ENCODE measurements at places on chromosomes 6 and 20.

- no peak for DNase-seq
These were observed 3.6 kb downstream of the MYCT1 start for GRCh38 chr6:152701081-152701862.

DNA sequence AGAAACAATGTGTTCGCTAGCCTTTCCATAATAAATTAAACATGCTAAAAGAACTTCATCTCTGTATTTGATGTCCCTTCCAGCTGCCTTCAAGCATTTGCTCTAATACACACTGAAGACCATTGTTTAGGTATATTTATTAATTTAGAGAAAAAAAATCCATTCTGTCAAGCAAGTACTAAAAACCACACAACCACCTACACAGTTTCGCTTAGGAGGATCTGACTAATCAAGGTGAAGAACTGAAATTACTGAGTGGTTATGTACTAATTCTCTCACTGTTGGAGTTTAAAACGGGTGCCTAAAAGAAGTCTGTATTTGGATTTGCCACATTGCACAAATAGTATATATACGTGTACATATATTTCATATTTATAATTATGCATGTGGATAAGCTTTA is 58.9 kb downstream of the GMDS start:
- DNase-seq, result peak; percentile 42

DNA sequence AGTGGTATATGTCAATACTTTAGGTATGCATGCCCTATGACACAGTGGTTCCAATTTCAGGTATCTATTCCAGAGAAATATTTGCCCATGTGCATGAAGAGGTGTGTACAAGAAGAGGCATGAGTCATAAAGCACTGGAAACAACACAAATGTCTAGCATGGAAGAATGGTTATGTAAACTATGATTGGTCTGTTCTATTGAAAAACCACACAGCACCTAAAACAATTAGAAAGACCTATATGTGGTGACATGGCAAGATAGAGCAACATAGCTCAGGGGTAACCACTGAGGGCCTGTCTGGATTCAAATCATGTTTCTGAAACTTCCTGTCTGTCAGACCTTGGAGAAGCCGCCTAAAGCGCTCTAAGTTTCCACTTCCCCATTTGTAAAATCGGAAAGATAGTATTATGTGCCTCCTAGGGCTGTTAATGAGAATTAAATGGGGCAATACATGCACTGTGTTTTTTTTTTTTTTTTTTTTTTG is 76.0 kb upstream of the SHLD1 start:
- peak; percentile 55 for DNase-seq

- no peak for DNase-seq
These were observed 69.7 kb downstream of the PDE7B start for GRCh38 chr6:135921188-135921587.

DNA sequence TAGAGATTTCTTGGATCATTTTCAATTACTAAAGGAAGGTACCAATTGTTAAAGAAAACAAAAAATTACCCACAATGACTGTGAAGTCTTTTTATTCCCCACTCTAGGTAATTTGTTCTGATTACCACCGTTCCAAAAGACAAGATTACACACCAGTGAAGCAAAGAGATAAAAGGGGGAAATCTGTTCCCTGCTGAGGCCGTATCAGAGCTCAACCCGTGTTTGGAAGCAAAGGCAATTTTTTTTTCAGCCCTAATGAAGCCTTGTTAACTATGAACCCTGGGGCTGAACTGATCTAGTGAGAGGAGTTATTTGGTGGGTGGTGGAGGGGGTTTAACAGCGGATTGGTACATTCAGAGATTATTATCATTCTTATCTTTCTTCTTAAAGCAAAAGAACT is 128.5 kb downstream of the ALDH8A1 start:
- no peak for DNase-seq

GRCh38 chr6:64803470-64804166 is 903.4 kb downstream of the EYS start:
- DNase-seq, result no peak

DNA sequence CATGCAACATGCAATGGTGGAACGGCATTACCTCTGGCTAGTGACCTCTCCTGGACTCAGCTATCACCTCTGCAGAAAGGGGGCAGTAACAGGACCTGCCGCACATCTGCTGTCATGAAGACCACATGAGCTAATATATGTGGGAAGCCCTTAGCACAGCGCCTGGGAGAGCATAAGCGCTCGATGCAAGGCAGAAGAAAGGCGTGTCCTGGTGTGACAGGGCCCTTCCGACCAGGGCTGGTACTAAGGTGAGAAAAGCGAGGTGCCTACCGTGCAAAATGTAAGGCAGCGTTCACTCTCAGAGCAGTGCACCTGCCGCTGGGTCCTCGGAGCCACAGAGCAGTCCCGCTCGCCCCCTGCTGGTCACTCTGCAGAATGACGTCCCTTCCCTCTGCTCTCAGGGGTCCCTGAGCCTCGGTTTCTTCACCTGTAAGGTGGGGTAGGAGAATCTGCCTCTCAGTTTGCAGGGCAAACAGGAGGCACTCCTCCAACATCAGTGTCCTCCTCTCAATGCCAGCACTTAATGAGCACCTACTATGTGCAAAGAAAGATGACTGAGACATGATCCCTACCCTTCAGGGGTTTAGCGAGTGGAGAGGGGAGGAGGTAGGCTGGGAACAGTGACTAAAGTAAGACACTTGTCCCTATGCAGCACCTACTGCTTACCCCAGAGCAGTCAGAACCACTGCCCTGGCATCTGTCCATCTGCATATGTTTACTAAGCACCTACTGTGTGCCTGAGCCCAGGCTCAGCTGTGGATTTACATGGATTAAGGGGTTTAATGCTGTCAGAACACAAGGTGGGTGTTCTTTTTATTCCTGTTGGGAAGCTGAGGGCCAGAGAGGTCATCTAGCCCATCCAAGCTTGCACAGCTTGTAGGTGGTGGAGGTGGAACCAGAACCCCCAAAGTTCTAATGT is 41.1 kb upstream of the PTGIS start:
- DNase-seq, result peak; percentile 83

DNA sequence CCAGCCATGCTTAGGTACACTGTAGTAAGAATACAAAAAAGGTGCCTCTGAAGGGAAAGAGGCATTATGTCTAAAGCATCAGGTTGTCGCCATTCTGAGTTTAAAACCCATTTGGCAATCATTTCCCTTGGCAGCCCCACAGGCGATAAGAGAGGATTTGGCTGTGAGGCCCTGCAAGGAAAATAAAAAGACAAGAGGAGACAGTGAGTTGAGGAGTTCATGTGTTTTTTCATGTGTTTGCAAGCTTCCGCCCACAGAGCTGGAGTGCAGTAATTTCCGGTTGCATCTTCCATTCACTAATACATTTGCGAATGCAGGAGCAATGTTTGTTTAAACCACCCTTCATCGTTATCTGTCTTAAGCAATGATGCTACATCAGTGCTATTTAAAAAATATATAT is 138.5 kb upstream of the SOX4 start:
- no peak for DNase-seq

DNA sequence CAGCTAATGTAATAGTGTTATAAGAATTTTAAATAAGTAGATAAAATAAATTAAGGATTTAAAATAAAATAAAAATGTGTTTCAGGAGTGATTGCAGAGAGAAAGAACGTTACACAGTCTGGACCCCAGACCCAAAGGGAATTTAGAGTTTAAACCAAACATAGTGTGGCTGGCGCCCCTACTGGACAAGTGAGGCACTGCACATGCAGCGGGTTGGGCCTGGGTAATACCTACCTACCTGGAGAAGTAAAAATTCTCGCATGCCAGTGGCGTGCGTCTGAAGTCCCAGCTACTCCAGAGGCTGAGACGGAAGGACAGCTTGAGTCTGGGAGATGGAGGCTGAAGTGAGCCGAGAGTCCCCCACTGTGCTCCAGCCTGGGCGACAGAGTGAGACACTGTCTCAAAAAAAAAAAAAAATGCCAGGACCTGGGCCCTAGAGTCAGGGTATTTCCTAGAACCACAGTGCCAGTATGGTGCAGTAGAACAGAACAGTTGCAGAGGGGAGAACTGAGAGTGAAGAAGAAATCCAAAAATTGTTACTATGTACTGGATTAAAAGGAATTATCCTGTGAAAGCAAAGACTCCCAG is 71.4 kb upstream of the TCF21 start:
- DNase-seq, result peak; percentile 20

DNA sequence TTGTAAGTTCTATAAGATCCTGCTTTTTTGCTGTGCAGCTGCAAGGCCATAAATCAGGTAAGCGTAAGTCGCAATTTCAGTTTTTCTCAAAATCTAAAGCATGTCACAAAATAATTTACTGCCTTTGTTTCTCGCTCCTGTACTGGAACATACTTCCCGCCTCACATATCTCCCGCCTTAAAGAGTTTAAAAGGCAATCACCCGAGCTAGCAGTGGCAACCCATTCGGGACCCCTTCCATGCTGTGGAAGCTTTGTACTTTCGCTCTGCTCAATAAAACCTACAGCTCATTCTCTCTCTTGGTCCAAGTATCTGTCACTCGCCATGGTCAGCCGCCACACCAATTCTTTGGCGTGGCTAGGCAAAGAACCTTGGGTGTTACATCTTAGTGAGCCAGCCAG is 34.0 kb downstream of the CEP85L start:
- no peak for DNase-seq

- DNase-seq, result peak; percentile 42
These were observed 4.7 kb upstream of the ENPP5 start for GRCh38 chr6:46175446-46175845.

DNA sequence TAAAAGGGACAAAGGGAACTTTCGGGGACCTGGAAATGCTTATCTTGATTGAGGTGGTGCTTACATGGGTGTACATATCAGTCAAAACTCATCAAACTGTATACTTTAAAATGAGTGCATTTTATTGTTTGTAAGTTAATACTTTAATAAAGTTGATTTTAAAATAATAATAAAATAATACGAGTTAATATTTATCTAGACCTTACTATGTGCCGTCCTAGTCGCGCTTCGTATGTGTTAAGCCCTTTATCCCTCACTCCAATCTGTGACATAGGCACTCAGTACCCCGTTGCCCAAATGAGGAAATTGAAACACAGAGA is 47.5 kb downstream of the PDYN start:
- no peak for DNase-seq

GRCh38 chr20:37254114-37254878 is 7.3 kb downstream of the GHRH start:
- no peak for DNase-seq

- no peak for DNase-seq
These were observed 833 bp downstream of the RAB5IF start for GRCh38 chr20:36606158-36607066.

Measured in GM13976 (cell line).